Activated CD4-positive, CD25-positive, alpha-beta regulatory T cell (primary cell): ENCODE measurements at places on chromosomes 6 and 20.

DNA sequence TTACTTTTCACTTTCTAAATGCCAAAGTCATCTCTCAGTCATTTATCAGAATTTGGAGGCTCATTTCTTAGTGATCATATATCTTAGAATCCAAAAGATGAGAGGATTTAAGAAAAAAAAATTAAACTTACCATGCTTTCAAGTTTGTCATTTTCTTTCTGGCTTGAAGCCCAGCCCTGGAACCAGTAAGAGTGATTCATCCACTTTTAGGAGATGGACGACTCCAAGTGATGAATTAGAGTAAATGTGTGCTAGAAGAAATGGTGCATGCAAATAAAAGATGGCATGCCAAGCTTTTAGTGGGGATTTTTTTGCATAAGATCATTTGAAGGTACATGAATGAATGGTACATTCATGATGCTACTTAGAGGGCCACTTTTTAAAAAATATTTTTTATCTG is 20.1 kb downstream of the PLCB1 start:
- no peak for DNase-seq

- DNase-seq: no peak
Observed at GRCh38 chr6:157728183-157728881, 94.7 kb upstream of the SNX9 start.

- DNase-seq: no peak
Observed at GRCh38 chr20:19757487-19758132, 448 bp upstream of the RIN2 start.

DNA sequence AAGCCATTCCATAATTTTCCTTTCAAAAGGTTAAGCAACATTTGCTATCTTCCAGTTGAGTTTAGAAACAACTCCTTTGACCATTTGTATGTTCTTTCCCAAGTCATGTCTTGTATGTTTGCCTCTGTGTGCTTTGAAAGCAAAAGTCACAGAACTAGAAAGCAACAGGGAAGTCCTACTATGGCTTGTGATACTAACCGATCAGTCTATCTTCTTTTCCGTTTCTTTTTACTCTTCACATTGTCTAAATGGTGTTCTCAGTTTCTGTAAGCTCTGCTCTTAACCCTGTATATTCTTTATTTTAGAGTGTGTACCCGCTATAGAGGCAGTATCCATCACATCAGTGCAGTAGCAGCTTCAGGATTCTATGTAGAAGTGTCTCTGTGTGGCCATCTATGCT is 32.9 kb downstream of the TMEM244 start:
- no peak for DNase-seq

- DNase-seq: no peak
Observed at GRCh38 chr20:24918579-24919566, 30.2 kb upstream of the CST7 start.

DNA sequence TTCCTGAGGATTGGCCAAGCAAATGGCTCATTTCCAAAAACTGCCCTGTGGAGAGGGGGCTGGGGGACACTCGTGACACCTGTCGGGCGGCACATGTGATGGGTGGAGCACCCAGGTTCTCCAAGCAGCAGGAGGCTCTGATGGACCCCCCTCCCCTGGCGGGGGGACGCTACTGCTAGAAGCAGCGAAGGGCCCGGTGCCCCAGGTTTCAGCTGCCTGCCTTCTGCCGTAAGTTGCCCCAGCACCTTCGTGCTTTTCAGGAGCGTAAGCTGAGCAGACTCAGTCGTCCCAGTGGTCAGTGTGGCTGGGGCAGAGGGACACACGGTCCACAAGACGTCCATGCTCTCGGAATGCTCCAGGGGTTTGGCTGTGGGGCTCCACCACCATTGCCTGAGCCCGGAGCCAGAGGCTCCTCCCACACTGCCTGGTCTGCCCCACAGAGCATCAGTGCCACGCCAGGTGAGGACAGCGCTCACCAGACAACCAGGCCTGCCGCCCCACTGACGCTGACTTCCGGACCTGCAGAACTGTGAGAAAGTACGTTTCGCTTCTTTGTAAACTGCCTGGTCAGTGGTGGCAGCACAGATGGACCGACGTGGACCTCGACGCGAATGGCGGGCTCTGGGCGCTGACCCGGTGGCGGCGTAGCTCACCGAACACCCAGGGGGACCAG is 4.1 kb upstream of the ADRM1 start:
- no peak for DNase-seq

DNA sequence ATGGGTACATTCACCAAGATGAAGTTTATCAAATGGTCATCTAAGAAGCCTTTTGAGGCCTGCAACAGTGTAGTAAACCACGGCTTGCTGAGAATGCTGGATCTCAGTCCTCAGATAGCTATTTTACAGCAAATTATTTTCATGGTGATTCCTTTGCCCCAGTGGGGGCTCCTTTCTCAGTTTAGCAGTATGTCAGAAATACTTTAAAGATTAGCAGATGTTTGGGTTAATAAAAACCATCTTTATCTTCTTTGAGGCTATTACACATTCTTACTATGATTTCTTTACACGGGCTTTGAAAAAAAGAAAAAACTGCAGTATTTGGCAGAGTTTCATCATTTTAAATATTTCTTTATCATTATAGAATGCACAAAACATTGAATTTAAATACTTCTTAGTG is 10.7 kb downstream of the MYLIP start:
- DNase-seq: no peak

DNA sequence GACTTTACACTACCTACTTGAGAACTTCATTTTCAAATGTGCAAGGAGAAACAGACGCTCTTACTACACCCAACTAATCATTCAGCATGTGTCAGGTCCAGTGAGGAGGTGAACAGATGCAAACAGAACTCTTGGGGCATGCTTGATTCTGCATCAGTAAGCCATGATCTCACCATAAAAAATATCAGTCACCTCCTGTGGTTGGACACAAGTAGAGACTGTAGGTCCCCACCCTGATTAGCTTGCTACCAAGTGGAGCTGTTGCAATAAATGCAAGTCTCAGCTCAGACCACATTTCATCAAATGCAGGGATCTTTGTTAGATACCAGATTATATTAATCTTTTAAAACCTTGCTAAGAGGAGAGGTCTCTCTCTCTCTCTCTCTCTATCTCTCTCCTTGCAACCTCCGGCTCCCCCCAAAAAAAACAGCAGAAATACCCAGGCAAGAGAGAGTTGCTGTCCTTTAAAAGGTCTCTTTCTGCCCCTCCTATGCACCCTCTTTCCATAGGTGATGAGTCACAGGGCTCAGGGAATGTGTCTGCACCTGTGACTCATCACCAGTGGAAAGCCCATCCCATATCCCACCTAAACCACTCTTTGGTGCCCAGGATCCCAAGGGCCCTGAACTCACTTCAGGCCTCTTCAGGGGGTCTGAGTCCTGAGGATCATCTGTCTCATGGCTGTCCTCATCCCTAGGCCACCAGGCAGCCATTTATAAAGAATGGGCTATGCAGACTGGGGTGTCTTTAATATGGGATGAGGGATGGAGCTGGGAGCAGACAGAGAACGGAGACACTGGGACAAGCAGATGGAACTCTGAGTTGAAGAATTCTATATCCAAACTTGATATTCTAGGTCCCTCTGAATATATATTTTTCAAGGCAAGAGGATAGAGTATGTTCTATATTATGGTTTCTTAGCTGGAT is 154.5 kb downstream of the QRSL1 start:
- no peak for DNase-seq

DNA sequence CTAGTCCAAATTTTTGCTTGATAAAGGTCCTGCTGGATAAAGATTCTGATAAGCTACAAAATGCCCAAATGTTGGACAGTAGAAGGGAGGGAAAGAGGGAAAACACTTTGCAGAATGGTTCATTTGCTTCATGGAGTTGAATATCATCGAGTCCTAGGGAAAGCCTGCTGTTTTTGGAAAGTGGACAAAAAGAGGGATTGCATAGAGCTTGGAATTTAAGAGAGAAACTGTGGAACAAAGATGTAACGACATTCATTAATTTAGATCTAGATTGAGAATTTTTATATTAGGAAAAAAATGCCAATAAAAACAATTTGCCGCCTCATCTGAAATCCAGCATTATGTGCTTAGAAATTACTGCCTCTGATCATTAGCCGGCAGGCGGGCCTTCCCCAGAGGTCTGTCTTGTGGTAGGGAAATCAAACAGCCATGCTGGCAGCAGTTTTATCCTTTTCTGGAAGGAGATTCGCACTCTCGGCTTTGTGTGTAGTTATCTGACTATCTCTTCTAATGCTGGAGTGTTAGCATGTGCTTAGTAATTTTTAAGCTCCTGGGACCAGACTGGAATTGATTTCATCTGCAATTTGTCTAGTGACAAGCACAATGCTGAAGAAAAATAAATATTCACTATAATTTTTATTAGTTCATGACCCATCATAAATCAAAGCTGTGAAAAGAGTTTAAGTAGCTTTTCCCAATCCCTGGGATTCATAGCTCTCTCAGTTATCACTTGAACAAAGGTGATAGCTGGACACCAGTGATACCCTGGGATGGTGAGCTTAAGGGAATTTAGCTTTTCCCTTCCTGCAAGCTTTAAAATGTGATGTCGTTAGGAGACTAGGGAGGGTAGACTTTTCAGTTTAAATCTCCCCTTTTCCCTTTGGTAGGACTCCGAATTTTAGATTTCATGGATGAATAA is 329.5 kb downstream of the PRL start:
- DNase-seq: no peak

DNA sequence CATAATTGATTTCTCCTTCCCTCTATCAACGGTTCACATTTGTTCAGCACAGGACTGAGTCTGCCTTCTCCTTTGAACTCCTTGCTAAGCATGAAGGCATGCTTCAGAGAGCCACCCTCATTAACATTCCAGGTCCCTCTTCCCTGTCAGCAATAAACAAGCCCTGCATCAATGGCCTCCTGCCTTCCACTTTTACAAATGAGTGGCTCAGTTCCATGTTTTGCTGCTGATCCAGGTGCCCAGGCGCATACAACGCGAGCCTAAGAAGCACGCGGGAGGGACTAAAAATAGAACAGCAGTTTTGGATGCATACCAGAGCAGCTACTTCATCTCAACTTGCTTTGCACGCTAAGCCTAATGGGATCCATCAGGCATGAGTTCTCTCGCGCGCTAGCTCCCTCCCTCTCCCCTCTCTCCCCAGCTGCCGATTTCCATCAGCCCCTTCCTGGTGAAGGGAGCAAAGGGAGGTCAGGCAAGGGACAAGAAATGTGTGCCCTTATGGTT is 53.4 kb downstream of the TRAF3IP2 start:
- DNase-seq: no peak

- no peak for DNase-seq
Observed at GRCh38 chr6:818196-818595, 125.3 kb upstream of the EXOC2 start.

GRCh38 chr6:33745548-33745947 is 1.2 kb downstream of the IP6K3 start:
- no peak for DNase-seq
